ENCODE measurements at places on chromosomes 5 and 9.

- DNase-seq = no peak
These were observed 99.6 kb upstream of the TAF11L2 start for GRCh38 chr5:17398431-17398830.

GRCh38 chr9:111803924-111804323 is 9.2 kb upstream of the SHOC1 start:
- no peak for DNase-seq

DNA sequence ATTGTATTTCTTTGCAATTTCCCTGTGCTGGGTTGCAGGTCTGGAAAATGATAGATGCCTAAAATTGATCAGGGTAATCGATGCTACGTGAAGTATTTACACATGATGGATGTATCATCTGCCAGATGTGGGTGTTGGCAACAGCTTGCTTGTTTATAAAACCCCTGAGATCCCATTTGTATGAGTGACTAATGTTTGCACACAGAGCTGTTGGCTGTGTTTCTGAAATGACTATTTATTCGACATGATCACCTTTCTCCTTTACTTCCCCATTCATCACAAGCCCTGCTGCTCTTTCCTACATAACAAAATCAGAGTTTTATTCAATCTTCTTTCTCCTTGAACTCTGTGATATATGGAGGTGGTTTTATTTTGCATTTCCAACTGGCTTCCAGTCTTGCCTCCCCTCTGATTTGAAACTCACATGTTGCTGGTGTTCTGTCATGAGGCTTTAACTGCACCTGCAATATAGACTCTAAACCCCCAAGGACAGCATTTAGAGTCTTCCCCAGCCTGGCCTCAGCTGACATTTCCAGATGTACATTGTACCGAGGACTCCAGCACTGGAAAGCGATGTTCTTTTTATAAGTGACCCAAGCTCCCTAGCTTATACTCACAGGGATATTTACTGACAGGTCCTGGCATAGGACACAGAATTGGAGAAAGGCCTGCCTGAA is 50.7 kb upstream of the SHB start:
- DNase-seq = no peak

DNA sequence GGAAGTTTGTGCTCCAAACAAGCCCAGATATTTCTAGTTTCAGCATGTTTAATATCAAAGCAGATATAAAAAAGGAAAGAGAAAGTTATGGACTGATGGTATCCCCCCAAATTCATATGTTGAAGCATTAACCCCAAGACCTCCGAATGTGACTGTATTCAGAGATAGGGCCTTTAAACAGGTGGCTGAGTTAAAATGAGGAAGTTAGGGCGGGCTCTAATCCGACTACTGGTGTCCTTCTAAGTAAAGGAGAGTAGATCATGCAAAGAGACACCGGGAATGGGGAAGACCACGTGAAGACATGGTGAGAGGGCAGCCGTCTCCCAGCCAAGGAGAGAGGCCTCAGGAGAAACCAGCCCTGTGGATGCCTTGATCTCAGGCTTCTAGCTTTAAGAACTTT is 324.1 kb upstream of the KIF2A start:
- no peak for DNase-seq
